ENCODE measurements at places on chromosomes 5 and 9. TPM values are rescaled to one million over a fixed set of nuclear protein-coding genes. Genes with fewer than 3 reads are reported as not detected.
A peak's percentile ranks its signal among the peaks of the same experiment; 100 is the strongest.

The PCYOX1L gene
- polyA plus RNA-seq: 12.3 TPM

DNA sequence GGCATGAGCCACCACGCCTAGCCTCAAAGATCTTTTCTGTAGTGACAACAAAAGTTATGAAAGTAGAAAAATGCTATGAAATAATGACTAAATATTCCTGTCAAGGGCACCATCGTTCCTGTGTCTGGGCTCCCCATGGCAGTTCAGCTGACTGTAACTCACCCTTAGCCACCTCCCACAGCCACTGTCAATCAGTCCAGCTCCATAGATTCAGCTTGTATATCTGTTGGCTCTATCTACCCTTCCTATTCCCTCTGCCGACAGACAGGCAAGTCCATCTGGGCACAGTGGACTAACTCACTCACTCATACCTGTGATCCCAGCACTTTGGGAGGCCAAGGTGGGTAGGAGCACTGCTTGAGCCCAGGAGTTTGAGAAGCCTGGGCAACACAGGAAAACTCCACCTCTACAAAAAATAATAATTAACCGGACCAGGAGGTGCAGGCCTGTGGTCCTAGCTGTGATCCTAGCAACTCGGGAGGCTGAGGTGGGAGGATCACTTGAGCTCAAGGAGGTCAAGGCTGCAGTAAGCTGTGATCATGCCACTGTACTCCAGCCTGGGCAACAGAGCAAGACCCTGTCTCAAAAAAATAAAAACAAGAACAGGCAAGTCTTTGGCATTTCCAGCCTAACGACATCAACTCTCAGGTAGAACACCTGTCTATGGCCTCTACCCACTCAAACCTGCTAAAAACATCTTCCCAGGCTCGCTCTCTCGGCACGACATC lies 6.2 kb downstream of the CAMSAP1 start:
- peak overlapping the region; percentile 15 for H3K27ac ChIP-seq
- H3K4me1 ChIP-seq: peaks cover 38% of the 10 kb centered on the region
- no peaks in the 10 kb centered on the region for H3K27me3 ChIP-seq
- no peak overlapping the region for H3K4me3 ChIP-seq

- H3K4me3 ChIP-seq: no peak within 1 kb of the TSS
- no peaks in the 10 kb centered on the region for H3K36me3 ChIP-seq
- H3K4me1 ChIP-seq: no peaks in the 10 kb centered on the region
- H3K27me3 ChIP-seq: no peaks in the 10 kb centered on the region
- no peak within 1 kb of the TSS for H3K27ac ChIP-seq
Measured at GRCh38 chr5:35047785-35048404, at the start of gene AGXT2. AGXT2 (minus strand) TSS chr5:35047949; CDS start chr5:35047892, 57 bp downstream.

GRCh38 chr9:4228606-4229005 lies 71.3 kb downstream of the GLIS3 start:
- H3K36me3 ChIP-seq: no peaks in the 10 kb centered on the region
- no peak for DNase-seq
- H3K4me1 ChIP-seq: no peaks in the 10 kb centered on the region
- H3K27me3 ChIP-seq: no peaks in the 10 kb centered on the region

- no peak for DNase-seq
- no peak overlapping the region for H3K4me3 ChIP-seq
- no peak overlapping the region for H3K27ac ChIP-seq
- H3K4me1 ChIP-seq: no peaks in the 10 kb centered on the region
Measured at GRCh38 chr9:136771907-136772415, 7.6 kb upstream of the LCN15 start.

- no peak overlapping the region for H3K27ac ChIP-seq
- no peak overlapping the region for H3K4me3 ChIP-seq
- no peaks in the 10 kb centered on the region for H3K4me1 ChIP-seq
- H3K27me3 ChIP-seq: peaks cover 7% of the 10 kb centered on the region
- no peak for DNase-seq
Measured at GRCh38 chr5:38455796-38456330, 100.6 kb downstream of the LIFR start.

All from adrenal gland (tissue), 19 donors.